Activated T-cell treated with anti-CD3 and anti-CD28 coated beads for 48 hours (primary cell): ENCODE measurements at places on chromosomes 5 and 9.

DNA sequence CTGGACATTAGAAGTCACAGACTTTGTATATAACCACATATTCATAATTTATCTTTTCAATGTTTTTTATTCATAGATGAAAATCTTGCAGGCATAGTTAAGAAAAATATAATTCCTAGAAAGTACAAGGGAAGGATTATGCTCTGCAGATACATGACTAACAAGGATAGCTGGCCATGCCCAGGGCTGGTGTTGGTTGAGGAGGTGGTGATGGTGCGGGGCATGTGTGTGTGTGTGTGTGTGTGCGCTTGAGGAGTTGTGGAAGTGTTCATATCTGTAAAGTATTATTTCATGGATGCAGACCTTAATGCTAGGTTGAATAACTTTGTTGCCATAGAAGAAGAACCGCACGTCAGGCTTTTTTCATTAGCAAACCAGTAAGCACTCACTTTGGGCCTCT, 1.3 kb downstream of the S1PR3 start:
- no peak for DNase-seq

DNA sequence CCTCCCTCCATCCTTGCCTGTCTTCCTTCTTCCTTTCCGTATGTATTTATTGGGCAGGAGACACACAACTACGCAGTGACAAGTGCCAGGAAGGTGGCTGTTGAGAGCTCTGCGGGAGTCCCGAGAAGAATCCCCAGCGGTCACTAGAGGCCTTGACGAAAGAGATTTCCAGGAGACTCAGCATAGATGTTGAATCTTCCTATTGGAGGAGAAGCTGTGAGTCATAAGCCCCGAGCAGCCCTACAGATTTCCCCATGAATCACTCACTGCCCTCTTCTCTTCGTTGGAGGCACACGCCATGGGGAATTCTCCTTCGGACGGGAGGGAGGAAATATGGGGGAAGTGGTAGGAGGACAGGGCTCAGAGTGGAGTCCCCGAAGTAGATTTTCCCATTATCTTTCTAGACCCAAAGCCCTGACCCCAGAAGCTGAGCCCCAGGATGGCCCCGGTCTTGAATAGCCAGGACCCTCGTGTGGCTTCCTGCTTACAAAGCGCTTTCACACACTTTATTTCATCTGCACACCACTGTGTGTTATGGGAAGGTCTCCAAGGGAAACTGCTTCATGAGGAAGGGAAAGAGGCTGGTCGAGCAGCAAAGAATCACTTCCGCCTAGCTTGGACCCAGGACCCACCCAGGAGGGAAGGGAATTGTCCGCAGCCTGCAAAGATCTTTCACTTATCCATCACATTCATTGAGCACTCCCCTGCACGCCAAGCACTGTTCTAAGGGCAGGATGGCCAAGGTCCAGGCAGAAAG, 12.7 kb downstream of the DUSP1 start:
- no peak for DNase-seq

DNA sequence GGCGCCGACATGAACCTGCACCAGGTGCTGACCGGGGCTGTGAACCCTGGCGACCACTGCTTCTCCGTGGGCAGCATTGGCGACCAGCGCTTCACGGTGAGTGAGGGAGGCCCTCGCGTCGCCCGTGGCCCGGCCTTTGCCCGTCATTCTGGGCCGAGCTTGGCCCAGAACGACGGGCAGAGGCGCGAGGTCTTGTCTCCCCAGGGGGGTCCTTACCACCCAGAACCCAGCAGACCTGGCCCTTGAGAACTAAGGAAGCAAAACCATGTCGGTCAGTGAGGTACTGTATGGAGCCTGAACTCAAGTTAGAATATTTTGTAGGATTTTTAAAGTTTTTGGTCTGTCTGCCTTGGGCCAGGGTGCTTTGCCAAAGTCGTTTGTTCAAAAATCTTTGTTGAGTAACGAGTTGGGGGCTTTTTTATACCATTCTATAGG, 691 bp downstream of the DMXL1 start:
- DNase-seq: no peak

GRCh38 chr5:170105642-170106611, at the start of gene FOXI1:
Gene FOXI1, plus strand, starts transcription at chr5:170105897. Its CDS starts 61 bp downstream, at chr5:170105958.
- DNase-seq: no peak

DNA sequence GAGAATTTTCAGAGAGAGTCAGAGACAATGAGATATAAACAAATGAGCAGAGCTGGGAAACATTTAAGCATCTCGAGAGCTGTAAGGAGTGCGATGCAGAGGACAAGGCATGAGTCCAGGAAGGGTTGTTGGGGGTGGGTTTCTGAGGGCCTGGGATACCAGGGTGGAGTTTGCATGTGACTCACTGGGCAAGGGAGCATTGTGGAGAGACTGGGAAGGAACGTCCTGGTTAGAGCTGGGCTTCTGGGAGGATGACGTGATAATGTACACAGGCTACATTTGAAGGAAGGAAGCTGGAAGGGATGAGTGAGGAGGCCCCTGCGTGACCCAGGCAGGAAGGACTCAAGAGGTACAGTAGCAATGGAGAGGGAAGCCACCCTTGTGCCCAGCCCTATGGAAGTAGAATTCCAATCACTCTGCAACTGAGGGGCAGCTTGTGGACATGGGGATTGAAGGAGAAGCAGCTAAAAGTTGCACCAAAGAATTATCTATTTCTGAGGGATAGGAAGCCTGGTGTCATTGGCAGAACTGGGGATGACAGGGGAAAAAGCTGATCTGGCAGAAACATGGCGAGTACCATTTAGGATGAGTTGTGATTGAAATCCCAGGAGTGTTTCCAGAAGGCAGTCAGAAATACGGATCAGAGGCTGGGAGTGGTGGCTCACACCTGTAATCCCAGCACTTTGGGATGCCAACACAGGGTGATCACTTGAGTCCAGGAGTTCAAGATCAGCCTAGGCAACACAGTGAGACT, 59.3 kb upstream of the AFAP1L1 start:
- DNase-seq: no peak

- no peak for DNase-seq
Measured at GRCh38 chr5:110116539-110116938, 426.8 kb downstream of the MAN2A1 start.

DNA sequence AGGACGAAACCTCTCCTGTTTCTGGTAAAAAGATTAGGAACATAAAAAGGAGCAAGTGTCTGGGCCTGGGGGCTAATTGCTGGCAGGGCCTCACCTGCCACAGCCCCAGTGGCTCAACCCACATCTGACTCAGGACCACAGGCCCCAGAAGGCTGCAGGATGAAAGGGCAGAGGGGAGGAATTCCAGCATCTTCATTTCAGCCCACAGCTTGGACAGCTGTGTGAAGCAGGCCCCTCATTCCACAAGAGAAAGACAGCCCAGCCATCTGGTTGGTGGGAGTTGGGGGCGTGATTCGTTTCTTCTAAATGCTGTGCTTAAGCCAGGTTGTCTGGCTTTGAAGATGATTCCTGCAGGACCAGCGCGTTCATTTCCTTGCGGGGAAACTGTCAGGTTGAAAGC, 29.1 kb downstream of the NKX2-5 start:
- no peak for DNase-seq

GRCh38 chr5:154714266-154714986, 40.8 kb upstream of the LARP1 start:
- DNase-seq: no peak

- no peak for DNase-seq
Measured at GRCh38 chr5:139646912-139647505, 1.1 kb upstream of the CXXC5 start.

DNA sequence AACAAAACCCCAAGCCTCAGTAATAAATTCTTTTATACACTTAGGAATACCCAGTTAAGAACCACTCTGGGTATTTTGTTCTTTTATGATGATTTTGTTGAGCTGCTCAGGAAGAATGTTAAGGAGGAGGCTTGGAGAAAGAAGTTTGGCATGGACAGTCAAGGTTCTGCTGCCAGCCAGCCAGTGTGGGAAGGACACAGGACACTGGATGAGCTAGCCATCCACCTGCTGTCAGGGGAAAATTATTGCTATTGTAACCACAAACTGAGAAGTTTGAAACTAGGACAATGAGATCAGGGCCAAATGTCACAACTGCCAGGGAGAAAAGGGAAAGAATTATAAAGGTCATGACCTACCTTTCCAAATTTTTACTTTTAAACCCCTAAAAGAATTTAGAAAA, 25.9 kb upstream of the ADAMTSL1 start:
- DNase-seq: no peak

DNA sequence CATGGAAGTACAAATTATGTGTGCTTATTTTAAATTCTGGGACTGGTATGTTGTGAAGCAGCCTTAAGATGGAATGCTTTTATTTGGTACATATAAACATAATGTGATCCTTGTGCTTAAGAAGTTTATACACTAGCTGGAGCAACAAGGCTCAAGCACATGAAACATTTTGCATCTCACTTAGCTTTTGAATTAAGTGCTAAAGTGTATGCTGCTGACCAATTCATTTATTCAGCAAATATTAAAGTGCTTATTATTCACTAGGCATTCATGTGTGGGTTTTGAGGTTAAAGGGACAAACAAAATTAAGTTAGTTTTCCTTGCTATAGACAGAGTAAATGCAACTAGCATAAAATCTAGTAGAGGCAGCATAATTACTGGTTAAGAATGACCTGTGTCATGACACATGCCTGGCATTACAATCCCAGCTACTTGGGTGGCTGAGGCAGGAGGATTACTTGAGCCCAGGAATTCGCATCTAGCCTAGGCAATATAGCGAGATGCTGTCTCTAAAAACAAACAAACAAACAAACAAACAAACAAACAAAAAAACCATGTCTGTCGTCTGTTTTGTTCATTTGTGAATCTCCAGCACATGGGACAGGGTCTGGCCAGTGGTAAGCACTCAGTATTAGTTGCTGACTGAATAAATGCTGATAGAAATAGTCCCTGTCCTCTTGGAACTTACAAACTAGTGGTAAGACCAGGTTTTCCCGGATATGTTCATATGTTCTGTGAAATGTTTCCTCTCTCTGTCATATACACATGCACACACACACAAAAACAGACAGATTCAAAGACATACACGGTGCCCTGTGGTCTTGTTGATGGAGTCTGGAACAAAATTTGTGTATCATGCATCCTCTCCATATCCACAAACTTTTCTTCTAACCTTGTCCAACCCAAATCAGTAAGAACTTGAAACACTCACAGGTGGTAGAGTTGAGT, 41.9 kb upstream of the TNFAIP8 start:
- DNase-seq: no peak

DNA sequence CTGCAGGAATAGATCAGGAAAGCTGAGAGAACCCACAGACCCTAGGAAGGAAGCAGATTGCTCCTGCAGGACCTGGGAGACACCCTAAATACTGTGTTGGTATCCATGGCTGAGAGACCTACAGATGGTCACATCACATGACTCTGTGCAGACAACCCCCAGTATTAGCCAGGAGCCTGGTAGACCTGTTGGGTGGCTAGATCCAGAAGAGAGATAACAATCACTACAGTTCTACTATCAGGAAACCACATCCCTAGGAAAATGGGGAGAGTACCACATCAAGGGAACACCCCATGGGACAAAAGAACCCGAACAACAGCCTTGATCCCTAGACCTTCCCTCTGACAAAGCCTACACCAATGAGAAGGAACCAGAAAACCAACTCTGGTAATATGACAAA, 24.2 kb upstream of the MELK start:
- DNase-seq: no peak

DNA sequence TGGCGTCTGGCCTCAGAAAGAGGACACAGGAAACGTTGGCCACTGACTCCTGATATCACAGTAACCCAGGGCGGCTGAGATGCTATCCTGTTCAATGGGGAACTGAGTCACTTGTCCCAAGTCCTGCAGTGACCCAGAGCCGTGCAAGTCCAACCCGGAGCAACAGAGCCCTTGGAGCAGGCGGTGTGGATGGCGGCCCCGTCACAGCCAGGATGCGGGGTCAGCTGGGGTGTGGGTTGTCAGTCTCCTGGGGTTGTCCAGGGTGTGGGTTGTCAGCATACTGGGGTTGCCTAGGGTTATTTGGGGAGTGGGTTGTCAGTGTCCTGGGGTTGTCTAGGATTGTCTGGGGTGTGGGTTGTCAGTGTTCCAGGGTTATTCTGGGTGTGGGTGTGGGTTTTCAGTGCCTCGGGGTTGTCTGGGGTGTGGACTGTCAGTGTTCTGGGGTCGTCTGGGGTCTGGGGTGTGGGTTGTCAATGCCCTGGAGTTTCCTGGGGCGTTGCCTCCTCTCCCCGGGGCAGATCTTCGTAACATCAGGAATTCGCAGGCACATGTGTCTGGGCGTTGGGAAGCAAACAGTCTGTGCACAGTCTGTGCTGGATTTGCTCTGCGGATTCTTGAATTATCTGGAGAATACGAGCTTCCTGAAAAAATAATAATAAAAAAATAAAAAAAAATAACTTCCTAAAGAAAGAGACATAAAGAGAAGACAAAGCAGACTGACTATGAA, 257.5 kb downstream of the PARP8 start:
- no peak for DNase-seq

DNA sequence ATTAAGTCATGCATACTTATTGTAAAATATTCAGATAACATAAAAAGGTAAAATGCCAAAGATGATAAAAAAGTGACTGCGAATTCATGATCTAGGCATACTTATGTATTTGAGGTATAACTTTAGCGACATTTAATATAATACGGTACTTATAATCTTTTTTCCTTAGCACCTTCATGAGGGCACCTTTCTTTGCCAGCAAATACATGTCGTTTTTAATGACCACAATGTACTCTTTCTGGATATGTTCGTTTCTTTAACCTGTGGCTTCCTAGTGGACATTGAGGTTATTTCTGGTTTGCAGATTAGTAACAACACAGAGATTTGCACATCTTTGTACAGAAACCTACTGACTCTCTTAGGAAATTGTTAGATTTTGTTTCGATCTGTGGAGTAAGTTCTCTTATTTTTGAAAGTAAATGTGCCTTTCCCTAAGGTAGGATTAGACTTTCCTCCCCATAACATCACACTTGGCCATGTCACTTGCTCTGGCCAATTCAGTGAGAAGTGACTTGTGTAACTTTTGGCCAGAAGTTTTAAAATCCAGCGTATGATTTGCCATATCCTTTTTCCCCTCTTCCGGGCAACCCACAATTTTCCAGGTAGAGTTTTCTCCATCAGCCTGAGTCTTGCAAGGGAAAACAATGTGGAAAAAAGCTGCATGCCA, 24.4 kb downstream of the ANKRD33B start:
- no peak for DNase-seq

GRCh38 chr5:122773619-122774018, 1.3 kb upstream of the SNX2 start:
- no peak for DNase-seq

DNA sequence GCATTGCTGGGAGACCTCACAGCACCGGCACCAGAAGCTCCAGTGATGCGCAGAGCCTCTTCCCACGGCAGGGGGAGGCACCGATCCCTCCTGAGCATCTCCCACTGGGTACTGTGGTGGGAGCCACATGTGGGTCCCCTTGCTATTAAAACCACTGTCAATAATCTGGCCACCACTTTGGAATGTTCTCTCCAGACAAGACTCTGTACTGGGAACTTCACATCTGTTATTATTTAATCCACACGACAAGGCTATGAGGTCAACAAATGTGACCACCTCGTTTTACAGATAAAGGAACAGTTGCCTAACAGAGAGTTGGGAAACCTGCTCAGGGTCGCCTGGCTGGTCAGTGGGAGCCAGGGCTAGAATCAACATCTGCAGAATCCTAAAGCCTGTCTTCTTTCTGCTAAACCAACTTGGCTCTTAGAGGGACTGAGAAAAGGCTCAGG, 72.7 kb downstream of the EPB41L4B start:
- no peak for DNase-seq
